NCI-H1092 (cell line): ENCODE measurements at places on chromosomes 3 and 15.

GRCh38 chr3:94968519-94968918 lies 905.7 kb downstream of the NSUN3 start:
- DNase-seq = no peak

DNA sequence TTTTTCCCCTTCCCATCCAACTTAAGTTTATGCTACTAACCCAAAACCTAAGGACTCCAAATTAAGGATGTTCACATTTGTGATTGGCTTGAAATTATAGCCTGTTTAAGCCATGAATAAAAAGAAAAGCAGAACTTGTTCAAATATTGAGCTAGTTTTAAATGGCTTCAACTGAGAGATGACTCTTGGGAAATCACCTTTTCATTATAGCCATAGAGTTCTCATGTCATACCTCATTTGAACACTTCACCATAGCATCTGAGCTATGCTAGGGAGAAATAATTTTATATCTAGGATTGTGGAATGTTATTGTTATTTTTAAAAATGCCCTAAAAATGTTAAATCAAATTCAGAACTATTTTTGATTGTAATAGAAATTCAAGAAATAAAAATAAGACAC lies 409.2 kb upstream of the RARB start:
- no peak for DNase-seq

GRCh38 chr3:9512456-9513045 lies 41.1 kb downstream of the LHFPL4 start:
- DNase-seq = no peak

DNA sequence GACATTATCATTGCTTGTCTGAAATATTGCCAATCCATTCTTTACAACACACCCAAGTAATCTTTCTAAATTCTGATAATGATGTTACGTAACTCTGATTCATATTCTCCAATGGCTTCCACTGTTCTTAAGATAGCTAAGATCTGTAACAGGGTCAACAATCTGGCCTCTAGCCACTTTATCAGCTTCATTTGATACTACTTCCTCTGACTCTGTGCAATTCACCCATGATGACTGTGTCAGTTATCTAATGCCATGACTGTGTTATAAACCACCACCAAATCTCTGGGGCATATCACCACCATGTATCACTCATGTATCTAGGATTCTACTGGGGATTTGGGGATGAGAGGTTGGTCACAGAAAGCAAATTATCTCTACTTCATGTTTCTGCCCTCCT lies 44.0 kb downstream of the CD200 start:
- no peak for DNase-seq

- DNase-seq = no peak
These were observed 102.9 kb downstream of the SEMA6D start for GRCh38 chr15:47820057-47820746.

DNA sequence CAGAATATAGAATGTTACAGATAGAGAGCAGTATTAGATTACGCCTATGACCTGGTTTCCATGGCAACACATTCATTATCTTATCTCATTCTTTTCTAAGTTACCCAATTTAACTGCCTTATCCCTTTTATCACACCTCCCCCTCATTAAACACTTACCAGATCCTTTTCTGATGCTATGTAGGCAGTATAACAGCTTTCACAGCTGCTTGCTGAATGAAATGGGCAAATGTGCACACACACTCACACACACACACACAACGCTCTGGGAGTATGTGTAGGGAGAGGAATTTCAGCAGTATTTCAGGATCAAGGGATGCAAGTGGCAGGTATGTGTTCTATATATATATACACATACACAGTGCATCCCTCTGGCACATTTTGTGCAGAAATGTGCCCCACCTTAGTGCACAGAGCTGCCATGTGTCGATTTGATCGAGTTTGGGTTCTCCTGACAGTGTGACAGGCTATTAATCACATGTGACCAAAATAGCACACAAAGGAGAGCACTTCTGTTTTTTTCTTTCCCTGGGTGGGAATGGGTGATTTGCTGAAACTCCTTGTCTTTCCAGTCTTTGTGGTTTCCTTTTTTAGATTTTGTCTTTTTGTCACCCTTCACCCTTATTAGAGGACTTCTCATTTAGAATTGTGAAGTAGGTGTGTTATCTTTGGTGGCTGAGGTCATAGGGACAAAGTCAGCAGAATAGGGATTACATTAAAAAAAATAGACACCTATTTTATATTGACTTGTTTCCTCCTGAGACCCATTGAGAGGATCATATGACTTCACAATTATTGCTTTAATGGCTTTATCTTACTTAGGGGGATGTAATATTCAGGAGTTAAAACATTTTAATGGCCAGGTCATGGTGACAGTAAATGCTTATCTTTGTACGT lies 553.7 kb downstream of the PDCD6IP start:
- DNase-seq = no peak
